ENCODE measurements at places on chromosomes 4 and X.

DNA sequence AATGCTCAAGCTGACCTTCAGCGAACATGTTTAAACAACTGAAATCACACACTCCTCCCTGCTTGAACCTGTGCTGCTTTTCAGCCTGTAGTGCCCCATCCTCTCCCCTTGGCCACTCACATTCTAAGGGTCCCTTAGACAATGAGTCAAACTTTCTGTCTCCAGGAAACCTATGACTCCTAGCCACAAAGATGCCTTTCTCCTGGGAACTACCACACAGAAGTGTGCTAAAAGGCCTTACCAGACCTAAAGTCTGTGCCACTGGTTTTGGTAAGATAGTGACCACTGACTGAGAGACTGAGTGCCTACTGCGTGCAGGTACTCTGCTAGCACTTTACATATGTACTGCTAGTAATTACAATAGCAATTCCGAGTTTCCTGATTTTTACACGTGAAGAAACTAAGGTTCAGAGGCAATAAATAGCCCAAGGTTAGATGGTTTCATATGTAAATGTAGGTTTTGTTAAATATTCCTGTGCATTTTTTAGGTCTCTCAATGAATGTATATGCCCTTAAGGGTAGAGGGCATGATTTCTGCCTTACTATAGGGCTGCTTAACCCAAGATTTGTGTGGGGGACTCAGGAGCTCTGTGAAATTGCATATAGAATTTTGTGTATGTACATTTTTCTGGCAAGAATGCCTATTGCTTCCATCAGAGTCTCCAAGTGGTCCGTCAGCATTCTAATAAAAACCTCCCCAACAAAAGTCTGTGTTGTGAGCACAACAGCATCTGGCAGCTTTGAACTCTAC lies 71.1 kb downstream of the NSG1 start:
- no peak for DNase-seq

GRCh38 chr4:167025670-167026069 lies 208.6 kb downstream of the SPOCK3 start:
- DNase-seq = no peak

DNA sequence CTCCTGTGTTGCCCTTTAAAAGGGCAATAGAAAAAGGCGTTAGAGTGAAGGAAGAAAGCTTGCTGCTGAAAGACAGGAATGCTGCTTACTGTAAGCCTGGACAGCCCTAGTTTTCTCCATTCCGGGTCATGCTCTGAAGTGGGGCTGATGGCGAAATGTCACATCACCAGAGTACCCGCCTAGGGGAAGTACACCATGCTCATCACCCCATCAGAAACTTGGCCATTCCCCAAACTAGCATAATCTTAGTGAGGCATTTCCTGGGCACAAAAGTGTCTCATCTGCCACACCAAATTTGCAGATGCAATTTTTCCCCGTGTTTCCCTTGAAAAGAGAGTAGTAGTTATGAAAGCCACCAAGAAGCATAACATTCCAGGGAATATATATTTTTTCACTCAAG lies 47.8 kb upstream of the CAMK2D start:
- DNase-seq = peak; percentile 68

DNA sequence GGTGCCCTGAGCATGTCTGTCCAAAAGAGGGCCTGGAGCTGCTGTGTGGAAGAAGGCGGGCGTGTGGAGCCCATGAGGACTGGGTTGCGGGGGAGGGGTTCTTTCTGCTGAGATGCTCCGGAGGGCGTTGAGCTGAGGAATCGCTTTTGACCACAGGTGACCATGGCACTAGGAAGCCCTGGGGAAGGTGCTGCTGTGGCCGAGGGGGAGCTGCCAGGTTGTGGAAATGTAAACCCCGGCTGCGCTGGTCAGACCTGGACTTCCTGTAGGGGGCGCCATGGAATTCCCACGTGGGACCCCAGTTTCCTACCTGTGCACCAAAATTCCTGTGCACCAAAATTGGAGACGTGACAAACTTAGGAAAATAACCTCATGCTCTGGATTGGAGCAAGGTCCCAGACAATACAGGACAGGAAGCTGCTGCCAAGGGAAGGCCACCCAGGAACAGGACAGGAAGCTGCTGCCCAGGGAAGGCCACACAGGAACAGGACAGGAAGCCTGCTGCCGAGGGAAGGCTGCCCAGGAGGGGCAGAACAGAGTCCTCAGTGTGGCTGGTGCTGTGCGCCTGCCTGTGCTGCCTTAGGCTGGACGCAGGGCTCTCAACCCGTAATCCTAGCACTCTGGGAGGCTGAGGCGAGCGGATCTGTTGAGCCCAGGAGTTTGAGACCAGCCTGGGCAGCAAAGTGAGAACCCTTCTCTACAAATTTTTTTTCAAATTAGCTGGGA lies 28.4 kb upstream of the UVSSA start:
- DNase-seq = no peak

- peak; percentile 77 for DNase-seq
Observed at GRCh38 chr4:2803624-2804448, 11.0 kb downstream of the SH3BP2 start.

GRCh38 chr4:158197194-158197776 lies 13.0 kb upstream of the TMEM144 start:
- no peak for DNase-seq

DNA sequence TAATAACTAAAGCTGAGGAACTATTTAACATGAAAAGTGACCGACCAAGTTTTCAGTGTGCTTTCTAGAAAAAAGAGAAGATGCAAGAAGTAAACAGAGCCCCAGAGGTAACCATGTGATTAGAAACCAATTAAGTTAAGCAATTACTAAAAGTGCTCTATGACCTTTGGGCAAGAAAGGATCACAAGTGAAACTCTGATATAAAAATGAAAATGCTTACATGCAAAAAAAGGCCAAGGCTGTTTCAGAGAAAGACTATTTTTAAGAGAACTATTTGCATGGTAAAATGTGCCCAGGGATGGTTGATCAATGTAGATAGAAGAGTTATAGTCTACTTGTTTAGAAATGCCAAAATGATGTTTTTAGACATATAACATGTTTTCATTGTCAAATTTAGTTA lies 22.0 kb downstream of the KLHL15 start:
- no peak for DNase-seq

- no peak for DNase-seq
Observed at GRCh38 chrX:107978707-107979307, 3.4 kb downstream of the TEX13B start.

- DNase-seq = no peak
Observed at GRCh38 chr4:160265836-160266235, 1163.0 kb downstream of the RAPGEF2 start.

DNA sequence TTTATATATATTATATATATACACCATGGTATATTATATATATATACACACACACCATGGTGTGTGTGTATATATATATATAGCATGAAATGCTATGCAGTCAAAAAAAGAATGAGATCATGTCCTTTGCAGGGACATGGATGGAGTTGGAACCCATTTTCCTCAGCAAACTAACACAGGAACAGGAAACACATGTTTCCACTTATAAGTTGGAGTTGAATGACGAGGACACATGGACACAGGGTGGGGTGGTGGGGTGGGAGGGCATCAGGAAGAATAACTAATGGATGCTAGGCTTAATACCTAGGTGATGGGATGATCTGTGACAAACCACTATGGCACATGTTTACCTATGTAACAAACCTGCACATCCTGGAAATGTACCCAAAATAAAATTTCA lies 293.6 kb upstream of the NDST3 start:
- no peak for DNase-seq

DNA sequence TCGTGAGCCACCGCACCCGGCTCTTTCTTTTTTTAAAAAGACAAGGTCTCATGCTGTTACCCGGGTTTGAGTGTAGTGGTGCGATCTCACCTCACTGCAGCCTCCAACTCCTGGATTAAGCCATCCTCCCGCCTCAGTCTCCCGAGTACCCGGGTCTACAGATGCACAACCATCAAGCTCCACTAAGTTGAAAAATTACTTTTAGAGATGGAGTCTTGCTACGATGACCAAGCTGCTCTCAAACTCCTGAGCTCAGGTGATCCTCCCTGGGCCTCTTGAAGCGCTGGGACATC lies 2.0 kb downstream of the SLC25A6 start:
- DNase-seq = no peak

DNA sequence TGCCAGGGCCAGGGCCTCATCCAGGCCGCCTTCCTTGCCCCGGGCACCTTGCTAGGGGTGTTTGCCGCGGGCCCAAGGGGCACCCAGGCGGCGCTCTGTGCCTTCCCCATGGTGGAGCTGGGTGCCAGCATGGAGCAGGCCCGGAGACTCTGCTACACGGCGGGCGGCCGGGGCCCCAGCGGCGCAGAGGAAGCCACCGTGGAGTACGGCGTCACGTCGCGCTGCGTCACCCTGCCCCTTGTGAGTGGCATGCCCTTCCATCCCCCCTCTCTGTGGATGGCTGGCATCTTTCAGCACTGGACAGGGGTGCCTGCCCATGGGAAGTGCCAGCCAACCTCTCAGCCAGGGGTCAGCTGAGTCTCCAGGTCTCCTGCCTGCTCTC lies 3.6 kb downstream of the PLXNB3 start:
- peak; percentile 10 for DNase-seq

DNA sequence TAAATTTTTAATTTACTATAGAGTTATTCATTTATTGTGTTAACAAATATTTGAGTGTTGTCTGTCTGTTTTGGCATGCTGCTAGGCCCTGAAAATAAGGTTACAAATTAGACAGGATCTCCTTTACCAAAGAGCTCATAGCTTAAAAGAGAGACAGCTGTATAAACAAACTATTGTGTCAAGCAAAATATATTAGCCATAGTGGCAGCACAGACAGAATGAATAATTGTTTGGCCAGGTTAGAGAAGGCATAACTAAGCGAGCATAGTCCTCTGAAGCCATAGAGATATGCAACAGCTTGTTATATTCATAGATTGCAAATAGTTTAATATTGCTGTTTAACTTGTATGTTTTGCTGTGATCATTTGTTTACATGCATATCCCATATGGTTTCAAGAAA lies 66.7 kb upstream of the NDUFC1 start:
- DNase-seq = no peak

DNA sequence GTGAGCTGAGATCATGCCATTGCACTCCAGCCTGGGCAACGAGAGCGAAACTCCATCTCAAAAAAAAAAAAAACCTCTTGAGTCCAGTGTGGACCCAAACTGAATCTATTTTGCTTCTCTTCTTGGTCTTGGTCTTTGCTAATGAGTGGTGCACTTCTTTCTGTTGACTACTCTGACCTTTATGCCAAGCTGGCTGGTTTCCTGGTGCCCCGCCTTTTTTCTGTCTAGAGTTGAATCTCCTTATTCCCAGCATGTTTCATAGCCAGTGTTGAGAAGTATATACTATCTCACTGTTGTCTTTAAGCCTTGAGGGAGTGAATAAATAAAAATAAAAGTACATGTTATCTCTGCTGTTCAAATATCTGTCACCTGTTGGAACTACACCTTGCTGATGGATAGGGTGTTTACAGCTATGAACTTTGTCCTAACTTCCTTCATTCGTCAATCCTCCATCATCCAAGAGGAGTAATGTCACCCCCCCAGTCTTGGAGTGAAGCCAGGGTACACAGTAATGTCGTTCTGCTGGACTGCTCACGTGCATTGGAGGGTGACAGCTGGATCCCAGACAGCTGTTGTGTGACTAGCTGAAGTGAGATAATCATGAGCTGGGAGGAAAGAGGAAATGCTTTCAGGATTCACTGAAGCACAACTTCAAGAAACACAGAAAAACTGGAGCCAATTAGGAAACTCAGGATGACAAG lies 99.3 kb upstream of the PRKG2 start:
- no peak for DNase-seq

DNA sequence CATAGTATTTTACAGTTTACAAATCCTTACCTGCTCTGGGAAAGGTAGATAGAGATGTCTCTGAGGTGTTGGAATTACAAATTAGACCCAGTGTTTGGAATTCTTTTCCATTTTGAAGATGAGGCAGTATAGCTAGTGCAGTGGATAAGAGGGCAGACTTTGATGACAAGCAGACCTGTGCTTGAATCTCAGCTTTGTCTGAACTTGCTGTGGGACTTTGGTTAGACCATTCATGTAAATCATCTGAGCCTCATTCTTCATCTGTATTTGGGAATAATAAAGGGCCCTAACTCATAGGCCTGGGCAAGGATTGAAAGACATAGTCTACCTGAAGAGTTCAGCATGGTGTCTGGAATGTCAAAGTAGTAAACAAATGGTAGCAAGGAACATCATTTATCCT lies 77.2 kb upstream of the BOD1L1 start:
- DNase-seq = no peak

DNA sequence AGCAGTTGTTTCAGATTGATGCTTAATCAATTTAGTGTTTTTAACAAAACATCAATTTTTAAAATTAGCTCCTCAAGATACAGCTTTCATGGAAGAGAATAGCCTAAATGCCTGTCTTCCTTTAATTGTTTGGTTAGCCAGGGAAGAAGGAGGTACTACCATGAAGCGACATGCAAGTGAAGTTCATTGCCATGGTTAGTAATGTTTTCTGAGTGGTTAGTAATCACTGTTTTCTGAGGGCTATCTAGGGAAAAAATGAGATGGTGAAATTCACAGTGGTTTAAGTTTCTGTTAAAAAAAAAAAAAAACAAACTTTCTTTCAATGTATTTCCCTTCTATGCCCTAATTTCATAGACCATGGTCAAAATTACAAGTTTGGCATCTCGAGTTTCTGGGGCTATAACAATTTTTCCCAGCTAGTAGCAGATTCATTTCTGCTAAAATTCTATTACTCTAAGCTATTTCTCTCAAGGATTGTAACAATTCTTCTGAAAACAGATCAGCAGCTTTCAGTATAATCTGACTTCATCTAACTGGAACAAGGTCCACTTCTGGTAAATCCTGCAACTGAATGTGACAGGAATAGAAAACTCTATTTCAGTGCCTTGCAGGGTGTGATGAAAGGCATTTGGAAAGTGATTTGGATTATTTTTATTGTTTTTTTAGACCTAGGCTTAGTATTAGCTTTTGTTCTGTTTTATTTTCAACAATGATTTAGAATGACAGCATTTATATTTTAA lies 157.0 kb downstream of the PCDH18 start:
- DNase-seq = no peak

- no peak for DNase-seq
Observed at GRCh38 chr4:47373174-47373573, 90.3 kb downstream of the COMMD8 start.

DNA sequence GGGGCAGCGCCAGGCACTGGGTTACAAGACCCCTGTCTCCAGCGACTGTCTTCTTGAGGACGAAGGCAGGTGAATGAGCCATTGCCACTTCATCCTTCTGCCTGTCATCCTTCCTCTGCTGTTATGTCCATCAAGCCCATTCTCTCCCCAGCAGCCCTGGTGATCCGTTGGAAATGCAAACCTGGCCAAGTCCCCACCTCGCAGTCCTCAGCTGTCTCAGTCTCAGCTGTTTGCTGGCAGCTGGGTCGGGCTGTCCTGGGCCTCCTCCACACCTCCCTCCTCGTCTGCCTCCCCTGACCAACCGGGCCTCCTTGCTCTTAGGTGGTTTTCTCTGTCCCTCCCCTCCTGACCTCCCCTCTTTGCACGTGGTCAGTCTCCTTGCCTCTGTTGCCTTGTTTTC lies 38.0 kb downstream of the PTTG2 start:
- no peak for DNase-seq

- peak; percentile 79 for DNase-seq
Observed at GRCh38 chr4:140756319-140757231, at the start of gene TBC1D9. TBC1D9 (minus strand) TSS chr4:140756385; CDS start chr4:140756045, 340 bp downstream.

GRCh38 chr4:107034996-107035818 lies 906 bp downstream of the DKK2 start:
- DNase-seq = no peak
